Psoas muscle (tissue), 8 donors: ENCODE measurements at places on chromosomes 4 and X. TPM values are rescaled to one million over a fixed set of nuclear protein-coding genes. Genes with fewer than 3 reads are reported as not detected.

Gene BMPR1B
- 13.0 TPM for total RNA-seq

Gene SULT1E1
- not detected for total RNA-seq

DNA sequence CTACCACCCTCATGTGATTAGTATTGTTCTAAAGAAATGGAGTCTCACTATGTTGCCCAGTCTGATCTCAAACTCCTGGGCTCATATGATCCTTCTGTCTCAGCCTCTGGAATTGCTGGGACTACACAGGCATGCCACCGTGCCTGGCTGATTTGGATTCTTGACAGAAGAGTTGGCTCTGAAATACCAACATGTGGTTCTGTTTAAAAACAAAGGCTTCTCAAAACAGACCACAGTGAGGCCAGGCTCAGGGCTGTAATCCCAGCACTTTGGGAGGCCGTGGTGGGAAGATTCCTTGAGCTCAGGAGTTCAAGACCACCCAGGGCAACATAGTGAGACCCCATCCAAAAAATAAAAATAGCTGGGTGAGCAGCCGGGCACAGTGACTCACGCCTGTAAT lies 126.7 kb downstream of the DHRSX start:
- DNase-seq = no peak

DNA sequence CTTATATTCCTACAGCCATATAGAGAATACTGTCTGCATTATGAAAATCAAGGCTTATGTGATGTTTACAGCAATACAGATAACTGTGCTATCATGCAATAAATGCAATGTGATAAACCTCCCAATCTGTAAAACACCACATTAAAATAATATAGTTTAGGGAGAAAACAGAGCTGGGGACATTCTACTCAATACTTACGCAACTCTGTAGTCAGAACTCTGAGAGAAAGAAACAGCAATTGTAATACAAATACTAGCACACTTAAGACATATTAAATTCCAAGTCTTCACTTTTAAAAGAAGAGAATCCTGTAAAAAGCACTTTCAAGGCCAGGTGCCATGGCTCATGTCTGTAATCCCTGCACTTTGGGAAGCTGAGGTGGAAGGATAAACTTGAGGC lies 61.4 kb downstream of the ANKRD17 start:
- DNase-seq = no peak

GRCh38 chr4:36758312-36759178 lies 477.1 kb downstream of the DTHD1 start:
- no peak for DNase-seq

DNA sequence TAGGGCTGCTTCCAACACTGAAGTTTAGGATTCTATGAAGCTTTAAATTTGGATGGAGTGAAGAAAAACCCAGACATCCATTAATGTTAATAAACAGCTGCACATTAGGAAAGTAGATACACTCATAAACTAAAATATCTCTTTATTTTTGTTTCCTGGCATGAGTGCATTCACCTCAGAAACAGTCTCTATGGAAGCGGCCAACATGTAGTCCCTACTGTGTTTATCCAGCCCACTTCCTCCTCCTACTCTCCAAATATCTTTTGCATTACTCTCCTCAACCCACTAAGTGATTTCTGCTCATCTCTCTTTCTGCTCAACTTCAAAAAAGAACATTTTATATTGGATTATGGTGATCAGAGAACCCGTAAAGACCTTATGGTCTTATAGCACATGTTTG lies 180.3 kb upstream of the MXRA5 start:
- no peak for DNase-seq

- no peak for DNase-seq
These were observed 66.7 kb downstream of the DHX15 start for GRCh38 chr4:24517676-24518075.

GRCh38 chr4:147617841-147618691 lies 869 bp downstream of the TMEM184C start:
- no peak for DNase-seq
